ENCODE measurements at places on chromosomes 2 and 18. TPM values are rescaled to one million over a fixed set of nuclear protein-coding genes. Genes with fewer than 3 reads are reported as not detected.

DNA sequence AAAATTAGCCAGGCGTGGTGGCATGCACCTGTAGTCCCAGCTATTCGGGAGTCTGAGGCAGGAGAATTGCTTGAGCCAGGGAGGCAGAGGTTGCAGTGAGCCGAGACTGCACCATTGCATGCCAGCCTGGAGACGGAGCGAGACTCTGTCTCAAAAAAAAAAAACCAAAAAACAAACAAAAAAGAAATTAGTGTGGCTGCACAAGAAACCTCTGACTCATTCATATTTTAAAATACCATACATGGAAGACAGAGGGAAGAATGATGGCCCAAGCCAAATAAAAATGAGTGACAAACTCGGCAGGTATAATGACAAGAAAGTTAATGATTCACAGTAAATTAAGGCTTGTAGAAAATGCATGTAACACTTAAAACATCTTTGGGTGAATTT, 875.8 kb downstream of the EPHA4 start:
- no peak for DNase-seq

DNA sequence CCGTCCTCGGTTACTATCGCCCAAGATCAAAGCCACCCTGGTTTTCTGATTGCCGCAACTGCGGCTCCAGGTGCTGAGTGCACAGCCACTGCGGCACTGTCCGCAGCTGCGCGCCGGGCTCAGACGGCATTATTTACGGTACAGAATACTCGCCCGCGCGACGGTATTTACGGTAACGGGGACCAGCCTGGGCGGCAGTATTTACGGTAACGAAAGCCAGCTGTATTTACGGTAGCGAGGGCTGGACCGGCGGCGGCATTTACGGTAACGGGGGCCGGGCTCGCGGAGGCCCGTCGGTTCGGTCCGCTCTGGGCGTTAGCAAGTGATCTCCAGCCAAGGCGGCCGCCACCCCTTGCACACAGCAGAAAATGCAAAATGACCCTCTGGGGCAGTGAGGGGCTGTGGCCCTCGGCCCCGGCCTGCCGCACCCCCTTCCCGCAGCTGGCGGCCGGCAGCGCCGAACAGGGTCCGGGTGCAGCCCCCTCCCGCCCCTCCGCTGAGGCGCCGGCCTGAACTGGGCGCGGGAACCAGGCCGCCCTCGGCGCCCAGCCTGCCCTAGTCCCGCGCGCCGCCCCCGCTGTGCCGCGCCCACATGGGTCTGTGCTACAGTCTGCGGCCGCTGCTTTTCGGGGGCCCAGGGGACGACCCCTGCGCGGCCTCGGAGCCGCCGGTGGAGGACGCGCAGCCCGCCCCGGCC, at the start of gene GNAL:
TSS of gene GNAL (plus strand) at position 293 of the 697 bp plus-strand sequence. CDS start at position 593, 300 bp downstream.
- DNase-seq: peak; percentile 81

The RAD51AP2 gene
- 0.02 TPM for total RNA-seq

DNA sequence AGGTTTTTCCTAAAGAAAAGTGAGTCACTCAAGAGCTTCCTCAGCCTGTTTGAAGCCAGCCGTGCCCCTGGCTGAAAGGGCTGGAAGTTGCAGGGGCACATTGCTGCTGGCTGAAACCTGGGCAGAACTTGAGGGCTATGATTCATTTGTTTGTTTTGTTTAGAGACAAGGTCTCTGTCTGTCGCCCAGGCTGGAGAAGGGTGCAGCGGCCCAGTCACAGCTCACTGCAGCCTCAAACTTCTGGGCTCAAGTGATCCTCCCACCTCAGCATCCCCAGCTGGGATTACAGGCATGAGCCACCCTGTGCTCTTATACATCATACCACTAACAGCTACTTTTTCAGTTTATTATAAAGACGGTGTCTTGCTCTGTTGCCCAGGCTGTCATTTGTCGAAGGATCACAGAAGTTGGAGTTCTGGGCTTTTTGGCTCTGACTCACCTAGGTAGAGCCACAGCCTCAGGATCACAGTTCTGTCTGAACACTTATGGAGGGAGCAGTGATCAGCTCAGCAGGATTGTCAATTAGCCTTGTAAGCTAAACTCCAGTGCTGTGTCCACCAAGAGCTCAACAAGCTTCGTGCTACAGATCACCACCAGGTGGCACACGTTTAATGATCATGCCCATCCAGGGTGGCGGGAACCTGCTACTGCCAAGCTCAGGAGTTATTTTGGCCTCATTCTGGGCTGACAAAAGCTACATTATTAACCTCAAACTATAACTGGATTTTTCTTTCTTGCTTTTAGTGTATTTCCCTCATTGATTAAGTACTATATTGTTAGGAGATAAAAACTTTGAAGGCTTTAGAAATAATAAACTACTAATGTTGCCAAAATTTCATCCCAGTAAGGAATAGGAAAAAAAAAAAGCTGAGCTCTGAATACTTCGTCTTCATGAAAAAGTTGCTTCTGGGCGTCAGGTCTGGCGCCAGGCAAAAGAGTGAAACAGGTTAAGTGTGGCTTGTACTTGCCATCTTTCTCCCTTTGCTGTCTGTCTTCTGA, 57.9 kb downstream of the ARHGEF33 start:
- peak; percentile 83 for DNase-seq

The LOXHD1 gene
- not detected for total RNA-seq

DNA sequence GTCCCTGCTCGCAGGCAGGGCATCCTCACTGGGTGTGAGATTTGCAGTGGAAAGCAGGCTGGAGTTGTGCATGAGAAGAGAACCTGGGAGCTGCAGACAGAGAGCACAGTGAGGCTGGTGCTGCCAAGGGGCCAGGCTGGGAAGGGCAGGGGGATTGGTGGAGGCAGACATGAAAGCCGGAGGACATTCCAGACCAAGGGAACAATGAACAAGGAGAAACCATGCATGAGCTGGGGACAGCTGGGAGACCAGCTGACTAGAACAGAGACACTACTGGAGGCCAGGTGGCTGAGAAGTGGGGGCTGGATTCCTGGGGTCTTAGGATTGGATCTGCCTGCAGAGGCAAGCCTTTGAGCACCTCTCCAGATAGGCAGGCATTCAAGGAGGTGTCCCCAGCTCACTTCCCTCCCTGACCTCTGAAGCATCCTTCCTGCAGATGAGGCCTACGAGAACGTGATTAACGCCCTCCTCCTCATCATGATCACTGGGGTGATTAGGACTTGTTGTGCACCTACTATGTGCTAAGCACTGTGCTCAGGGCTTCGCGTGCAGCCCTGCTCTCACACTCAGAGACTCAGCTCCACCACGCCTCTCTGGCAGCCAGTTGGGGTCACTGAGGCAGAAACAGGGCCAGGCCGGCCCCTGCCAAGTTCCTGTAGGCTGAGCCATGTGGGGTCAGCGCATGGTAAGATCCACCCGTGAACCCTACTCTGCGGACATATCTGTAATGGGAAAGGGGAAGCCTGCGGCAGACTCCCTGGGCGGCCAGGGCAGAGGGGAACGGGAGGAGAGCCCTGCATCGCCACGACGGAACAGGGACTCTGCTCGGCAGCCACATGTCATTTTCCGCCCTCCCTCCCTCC, 74.8 kb upstream of the SLC66A3 start:
- no peak for DNase-seq

The LIPG gene
- 0.17 TPM for total RNA-seq

The ALPP gene
- total RNA-seq: 1.5 TPM

DNA sequence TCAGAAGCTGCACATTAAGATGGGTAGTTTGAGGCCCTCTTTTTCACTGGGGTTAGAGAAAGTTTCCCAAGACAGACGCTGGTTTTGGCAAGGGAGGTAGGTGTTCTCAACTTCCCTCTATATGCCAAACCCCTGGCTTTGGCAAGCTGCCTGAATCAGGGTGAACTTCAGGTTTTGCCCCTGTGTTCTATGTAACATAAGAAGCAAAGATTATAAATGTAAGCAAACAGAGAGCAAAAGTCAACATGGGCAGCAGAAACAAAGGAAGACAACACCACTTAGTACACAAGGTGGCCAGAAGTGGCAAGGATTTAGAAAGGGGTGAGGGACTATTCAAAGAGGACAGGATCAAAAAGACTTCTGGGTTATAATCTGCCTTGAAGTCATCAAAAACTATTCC, 70.5 kb upstream of the TFCP2L1 start:
- DNase-seq: no peak

- no peak for DNase-seq
Observed at GRCh38 chr2:181471783-181472182, 14.6 kb downstream of the ITGA4 start.

GRCh38 chr2:85799215-85799956, 45.6 kb downstream of the ATOH8 start:
- DNase-seq: peak; percentile 41

GRCh38 chr2:37425408-37425807, 81.0 kb downstream of the QPCT start:
- no peak for DNase-seq

- DNase-seq: no peak
Observed at GRCh38 chr2:60980071-60980815, 37.3 kb upstream of the PEX13 start.

DNA sequence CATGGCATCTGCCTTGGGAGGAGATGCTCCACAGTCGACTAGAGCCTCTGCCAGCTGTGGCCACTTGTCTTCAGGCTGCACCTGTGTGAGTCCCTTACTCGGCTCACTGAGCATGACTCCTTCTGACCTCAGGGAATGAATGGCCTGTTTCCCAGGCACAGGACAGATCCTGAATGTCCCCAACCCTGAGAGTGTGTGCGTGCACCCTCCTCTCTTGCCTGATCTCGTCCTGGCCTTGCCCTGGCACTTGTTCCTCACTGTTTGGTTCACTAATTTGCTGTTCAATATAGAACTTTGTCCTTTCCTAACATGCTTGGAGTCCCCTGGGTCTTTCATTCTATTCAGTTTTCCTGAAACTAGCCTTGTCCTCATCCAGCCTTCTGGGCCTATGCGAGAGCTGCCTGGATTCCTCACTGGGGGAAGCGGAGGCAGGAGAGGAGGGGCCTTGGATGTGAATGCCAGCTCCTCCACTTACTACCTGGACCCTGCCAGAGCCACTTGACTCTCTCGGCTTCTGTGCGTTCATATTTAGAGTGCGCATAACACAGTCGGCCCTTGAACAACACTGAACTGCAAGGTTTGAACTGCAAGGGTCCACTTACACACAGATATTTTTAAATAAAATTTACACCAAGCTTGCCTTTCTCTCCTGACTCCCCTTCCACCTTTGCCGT, 184.8 kb downstream of the ACKR3 start:
- no peak for DNase-seq

DNA sequence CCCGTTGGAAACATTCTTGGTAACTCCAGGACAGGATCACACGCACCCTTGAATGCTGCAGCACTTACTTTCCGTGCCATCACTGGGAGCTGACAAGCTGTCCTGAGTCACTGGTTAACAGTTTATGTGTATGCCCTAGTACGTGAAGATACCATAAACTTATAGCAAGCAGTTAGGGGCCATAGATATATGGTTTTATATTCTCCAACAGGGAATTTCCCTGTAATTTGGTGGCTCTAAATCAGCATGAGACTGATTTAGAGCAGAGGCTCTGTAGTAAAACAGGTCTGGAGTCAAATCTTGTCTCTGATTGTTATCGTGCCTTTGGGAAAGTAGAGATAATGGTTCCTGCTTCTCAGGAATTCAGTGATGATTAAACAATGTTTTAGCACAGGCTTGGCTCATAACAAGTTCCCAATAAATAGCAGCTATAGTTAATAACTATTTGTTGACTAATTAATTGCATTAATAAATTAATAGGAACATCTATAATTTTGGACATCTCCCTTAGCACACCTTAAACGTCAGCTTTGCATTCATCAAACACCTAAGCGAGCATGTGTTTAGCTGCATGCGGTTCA, 215.2 kb downstream of the VAPA start:
- no peak for DNase-seq

The ATOH8 gene
- 13.1 TPM for total RNA-seq

DNA sequence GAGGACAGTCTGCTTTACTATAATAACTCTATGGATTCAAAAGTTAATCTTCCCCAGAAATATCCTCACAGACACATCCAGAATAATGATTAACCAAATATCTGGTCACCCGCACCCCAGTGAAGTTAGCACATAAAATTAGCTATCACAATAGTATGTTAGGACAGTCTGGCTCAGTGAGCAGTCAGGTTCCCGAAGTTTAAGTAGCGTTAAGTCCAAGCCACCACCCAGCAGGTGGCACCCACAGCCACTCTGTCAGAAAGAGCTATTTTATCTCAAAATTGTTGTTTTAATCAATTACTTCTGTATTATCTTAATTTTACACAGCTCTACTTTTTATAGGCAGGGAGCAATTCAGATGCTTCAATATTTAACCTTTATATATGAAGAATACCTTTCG, 537.5 kb downstream of the MBD2 start:
- DNase-seq: no peak

- no peak for DNase-seq
Observed at GRCh38 chr18:21141668-21142422, 30.2 kb upstream of the ROCK1 start.

The ZFP36L2 gene
- 1.2 TPM for total RNA-seq

DNA sequence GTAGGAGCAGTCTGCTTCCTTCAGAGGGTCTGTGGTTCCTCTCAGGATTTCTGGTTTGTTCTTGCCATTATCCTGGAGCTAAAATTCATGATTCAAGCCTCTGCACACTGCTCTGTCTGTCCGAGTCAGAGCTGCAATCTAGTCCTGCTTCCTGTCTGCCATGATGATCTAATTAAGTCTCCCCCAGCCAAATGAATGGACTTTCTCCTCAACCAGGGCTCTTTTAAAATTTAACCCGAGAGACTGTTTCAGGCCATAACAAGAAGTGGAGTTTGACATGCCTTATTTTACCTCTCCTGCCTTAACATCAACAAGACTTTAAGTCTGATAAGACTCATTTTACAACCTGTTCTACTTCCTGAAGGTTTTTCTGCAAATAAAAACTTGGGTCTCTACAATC, 1009.6 kb upstream of the DDX18 start:
- no peak for DNase-seq

The CD8A gene
- total RNA-seq: not detected

DNA sequence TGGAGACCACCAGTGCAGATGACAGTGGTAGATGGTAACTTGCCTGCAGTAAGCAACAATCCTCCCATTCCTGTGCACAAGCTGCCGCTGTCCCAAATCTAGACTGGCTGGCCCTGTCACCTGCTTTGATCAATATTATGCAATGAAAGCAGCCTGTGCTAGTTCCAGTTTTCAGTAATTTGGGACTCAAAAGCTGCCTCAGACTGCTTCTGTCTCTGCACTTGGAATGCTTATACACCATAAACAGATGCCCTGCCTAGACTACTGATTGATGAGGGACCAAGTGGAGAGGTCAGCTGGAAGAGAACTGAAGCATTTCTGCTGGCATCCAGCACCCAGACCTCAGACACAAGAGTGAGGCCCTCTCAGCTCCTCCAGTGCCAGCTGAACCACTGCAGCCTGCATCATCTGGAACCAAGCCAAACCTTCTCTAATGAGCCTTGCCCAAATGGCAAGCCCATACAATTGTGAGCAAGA, 24.9 kb downstream of the CCBE1 start:
- peak; percentile 13 for DNase-seq

- DNase-seq: no peak
Observed at GRCh38 chr18:23234619-23235018, 99.3 kb downstream of the CABLES1 start.

The CXCR1 gene
- not detected for total RNA-seq

GRCh38 chr2:85852937-85853498, 35.8 kb downstream of the ST3GAL5 start:
- DNase-seq: no peak

The HRH4 gene
- total RNA-seq: not detected

The ITGA4 gene
- 47.6 TPM for total RNA-seq

The GAD1 gene
- 2.2 TPM for total RNA-seq
